ENCODE measurements at places on chromosomes 4 and X.
A peak's percentile ranks its signal among the peaks of the same experiment; 100 is the strongest.

DNA sequence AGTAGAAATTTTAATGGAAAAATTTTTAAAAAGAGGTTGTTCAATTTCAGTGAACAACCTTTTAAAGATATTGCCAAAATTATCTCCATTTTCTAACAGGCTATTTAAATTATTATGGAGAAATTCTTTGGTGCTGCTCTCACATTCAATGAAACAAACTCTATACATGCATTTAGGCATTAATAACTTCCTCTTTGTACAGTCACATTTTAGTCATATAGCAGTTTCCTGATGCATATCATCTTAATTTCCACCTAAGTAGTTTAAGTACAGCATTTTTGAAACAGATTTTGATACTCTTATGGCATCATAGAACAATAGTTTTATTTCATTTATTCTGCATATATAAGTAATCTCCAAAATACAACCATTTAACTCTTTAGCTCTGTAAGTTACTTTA is 500.1 kb downstream of the STPG2 start:
- DNase-seq = no peak

- peak; percentile 29 for DNase-seq
Measured at GRCh38 chr4:75672461-75673026, 667 bp downstream of the G3BP2 start.

DNA sequence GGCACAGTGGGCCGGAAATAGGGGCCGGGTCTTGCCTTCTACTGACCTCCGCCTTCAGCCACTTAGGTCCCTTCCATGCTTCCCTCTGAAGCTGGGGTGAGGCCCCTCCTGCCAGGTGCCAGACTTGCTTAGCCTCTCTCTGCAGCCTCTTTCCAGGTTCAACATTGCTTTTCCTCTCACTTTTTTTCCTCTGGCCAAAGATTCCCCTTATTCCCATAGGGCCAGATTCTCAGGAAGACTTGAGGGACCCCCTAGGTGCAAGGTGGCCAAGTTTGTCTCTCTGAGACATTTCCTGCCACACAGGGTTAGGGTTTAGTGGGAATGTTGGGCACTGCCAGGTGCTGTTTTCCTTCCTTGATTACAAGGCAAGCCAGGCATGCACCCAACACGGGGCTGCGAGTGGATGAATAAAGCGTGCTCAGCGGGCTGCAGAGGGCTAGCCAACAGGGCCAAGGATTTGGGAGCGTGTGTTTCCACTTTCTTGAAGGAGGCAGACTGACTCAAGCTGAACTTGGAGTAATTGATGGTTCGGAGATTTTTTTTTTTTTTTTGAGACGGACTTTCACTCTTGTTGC is 7.6 kb upstream of the GJB1 start:
- DNase-seq = no peak

DNA sequence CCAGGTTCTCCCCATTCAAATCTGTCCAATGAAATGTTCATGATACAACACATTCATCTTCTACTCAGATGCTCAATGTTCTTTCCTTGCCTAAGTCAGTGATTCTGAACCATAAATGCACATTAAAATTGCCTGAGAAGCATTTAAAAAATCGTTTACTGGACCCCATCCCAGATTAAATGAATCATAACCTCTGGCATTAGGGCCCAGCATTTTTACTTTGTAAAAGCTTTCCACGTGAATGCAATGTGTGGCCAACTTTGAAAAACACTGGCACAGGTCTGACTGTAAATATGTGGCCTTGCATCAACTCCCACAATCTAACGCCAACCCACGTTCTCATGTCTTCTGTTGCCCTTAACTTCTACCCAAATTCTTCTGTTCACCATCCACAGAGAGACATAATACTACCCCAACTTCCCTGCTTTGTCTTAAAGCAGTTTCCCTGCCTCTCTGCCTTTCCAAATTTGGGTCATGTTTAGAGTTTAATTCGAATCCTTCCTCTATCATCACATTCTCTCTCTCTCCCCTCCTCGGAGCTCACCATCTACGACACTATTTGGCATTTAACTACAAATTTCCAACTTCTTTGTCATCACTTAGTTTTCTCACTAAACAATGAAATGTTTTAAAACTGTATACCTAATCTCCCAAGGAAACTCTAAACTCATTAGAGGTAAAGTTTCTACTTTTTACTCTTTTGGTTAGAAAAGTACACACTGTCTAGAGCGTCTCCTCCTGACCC is 78.7 kb downstream of the PRKG2 start:
- peak; percentile 87 for DNase-seq

DNA sequence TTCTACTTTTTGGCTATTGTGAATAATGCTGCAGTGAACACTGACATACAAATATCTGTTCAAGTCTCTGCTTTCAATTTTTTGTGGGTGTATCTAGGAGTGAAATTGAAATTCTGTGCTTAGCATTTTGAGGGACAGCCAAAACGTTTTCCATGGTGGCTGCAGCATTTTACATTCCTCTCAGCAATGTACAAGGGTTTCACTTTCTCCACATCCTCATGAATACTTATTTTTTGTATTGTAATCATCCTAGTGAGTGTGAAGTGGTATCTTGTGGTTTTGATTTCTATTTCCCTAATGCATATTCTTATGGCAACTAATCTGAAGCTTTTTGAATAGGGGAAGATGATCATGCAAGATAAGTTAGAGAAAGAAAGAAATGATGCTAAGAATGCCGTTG is 40.3 kb downstream of the HSPA4L start:
- no peak for DNase-seq

DNA sequence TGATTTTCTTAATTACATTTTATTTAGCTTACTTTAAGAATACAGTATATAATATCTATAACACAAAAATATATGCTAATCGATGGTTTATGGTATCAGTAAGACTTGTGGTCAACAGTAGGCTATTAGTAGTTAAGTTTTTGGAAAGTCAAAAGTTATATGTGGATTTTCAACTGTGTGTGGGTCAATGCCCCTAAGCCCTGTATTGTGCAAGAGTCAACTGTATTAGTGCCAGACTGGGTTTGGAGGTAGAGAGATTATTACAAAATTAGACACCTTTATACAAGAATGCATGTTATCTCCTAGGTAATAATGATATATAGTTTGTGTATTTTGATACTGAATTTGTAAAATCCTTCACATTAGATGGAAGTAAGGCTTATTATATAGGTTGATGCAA is 100.3 kb upstream of the PRR32 start:
- no peak for DNase-seq

DNA sequence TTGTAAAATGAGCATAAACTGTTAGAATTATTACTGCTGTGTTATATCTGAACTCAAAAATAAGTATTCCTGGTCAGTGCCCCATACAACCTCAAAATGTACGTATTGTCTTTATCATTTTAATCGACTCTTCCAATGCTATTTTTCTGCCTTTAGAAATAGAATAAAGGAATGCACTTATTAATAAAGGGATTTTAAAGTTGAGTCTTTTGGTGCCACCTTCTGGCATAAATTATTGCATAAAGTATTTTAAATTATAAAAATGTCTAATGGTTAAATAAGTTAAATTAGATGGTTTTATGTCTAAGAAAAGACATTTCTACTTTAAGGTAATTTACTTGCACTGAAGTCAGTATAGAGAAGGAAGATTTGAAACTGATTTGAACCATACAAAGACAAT is 424.0 kb upstream of the NDST4 start:
- peak; percentile 6 for DNase-seq

- no peak for DNase-seq
Measured at GRCh38 chr4:6221301-6221850, 21.0 kb upstream of the JAKMIP1 start.

GRCh38 chr4:140330311-140330900 is 43.0 kb upstream of the SCOC start:
- DNase-seq = peak; percentile 71

DNA sequence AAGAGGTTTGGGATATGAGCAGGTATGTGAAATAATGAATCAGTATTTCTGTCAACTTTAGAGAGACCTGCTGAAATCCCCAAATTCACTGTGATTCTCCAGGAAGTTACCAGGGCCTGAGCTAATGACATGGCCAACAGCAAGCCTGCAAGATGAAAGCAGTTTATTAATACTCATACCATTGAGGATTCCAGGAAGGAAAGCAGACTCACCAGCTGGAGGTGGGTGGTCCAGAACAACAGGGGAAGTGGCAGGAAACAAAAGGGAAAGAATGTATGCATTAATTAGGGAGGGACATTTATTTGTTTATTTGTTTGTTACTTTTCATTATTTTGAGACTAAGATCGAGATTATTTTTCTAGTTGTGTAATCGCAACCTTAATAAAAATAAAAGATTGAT is 196.6 kb upstream of the AGA start:
- no peak for DNase-seq

GRCh38 chrX:130728208-130728607 is 174.8 kb downstream of the ENOX2 start:
- peak; percentile 76 for DNase-seq

DNA sequence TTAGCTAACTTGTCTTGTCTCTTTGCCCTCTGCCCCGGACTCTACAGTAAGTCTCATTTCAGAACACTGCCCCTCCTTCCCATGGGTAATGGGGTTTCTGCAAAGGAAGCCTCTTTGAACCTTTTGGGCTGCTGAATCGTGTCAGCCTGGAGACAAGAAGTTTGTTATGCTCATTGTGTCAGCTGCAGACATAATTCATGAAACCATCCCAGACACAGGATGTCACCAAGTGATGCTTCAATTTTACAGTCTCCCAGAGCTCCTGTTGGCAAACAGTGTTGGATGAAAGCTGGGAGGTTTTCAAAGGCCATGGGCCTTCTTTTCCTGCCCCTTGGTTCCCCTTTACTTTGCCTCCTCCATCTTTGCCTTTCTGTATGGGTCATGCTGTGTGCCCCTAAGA is 223.1 kb upstream of the TAPT1 start:
- no peak for DNase-seq

DNA sequence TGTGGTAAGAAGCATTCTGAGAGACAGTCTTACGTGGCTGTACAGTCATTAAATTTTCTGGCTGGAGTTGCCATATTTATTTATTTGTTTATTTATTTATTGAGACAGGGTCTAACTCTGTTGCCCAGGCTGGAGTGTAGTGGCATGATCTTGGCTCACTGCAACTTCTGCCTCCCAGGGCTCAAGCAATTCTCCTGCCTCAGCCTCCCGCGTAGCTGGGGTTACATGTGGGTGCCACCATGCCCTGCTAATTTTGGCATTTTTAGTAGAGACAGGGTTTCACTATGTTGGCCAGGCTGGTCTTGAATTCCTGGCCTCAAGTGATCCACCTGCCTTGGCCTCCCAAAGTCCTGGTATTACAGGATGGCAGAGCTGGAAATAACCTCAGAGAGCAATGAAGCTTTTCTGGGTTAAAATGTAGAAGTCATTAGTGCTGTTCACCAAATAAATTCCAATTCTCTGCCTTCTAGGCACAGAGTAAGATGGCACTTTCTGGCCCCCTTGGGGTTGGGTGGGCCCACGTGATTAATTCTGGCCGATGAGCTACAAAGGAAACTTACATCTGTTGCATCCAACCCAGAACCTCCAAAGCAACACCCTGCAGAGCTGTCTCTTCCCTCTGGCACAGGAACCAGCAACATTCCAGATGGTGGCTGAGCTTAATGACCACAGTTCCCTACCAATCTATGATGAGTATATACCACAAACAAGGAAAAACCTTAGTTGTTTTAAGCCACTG is 4.5 kb downstream of the MRFAP1 start:
- DNase-seq = no peak

DNA sequence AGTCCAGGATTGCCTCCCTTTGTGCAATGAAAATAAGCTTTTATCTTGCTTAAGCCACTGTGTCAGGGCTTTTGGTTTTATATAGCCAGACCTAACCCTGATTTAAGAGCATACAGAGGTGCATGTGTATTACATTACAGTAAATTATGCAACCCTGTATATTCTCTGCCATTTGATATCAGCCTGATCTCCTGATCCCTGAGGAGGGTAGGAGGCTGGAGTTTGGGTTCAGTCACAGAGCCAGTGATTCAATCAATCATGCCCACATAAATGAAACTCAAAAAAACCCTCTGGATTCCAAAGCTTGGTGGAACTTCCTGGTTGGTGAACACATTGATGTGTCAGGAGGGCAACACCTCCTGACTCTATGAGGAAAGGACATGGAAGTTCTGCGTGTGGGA is 7.3 kb upstream of the KLHL8 start:
- no peak for DNase-seq

DNA sequence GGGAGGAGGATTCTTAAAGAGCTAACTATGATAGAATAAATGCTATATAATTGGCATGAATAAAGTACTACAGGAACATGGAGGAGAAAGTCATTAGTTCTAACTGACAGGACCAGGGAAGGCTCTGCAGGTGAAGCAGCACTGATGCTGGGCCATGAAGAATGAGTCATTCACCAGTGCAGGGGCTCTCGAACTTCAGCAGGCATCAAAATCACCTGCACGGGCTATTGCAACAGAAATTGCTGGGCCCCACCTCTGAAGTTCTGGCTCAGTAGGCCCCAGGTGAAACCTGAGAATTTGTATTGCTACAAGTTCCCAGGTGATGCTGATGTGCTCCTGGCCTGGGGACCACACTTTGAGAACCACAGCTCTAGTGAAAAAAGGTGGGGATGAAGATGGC is 33.7 kb downstream of the TMEM150C start:
- DNase-seq = no peak

DNA sequence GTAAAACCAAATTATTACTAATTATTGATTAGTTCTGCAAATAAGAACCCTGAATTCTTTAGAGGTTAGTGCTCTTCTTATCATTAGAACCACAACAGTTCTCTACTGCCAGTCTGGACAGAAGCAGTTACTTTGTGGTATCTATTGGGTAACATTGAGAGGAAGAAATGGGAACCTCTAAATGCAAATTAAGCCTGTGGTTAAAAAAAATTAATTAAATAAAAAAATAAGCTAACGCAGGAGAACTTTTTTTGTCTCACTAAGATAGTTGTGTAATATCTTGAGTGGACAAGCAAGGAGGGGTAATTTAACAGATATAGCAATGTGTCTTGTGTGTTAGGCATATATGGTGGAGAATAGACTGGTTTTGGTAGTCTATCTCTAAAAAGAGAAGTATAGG is 32.9 kb upstream of the TET2 start:
- DNase-seq = no peak

DNA sequence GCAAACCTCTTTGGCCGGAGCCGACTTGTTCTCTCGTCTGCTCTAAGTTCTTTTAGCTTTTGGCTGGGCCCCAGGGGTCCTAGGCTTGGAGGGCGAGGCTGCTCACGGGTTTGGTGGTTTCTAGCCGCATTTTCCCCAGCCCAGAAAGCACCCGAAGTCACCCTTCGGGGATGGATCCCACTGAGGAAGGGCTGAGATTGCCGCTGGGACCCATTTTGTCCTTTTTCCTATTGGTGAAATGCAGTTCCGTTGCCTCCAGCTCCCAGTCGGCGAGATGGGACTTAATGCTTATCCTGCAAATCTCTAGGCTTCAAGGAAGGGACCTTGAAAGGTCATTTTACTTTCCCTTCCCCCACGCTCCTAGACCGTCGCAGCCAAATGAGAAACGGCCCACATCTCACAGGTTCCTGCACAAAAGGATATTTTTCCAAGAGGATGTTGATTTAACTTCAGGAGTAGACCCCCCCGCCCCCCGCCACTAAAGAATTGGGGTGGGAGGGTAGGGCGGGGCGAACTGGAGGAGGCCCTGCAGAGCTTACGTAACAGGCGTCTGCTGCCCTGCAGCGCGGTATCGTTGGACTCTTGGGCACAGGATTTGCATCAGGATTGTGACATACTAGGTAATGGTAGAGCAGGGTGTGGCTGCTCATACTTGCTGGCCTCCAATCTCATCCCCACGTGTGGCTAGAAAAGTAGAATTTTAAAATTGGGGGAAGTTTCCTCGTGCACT is 564 bp downstream of the PGK1 start:
- peak; percentile 38 for DNase-seq

GRCh38 chr4:2823671-2824328 is 19.8 kb upstream of the ADD1 start:
- no peak for DNase-seq

- peak; percentile 94 for DNase-seq
Measured at GRCh38 chr4:7910952-7911578, 28.6 kb downstream of the AFAP1 start.
